CD4-positive, alpha-beta T cell treated with Interleukin-17A for 1 hour (primary cell): ENCODE measurements at places on chromosomes 1 and 21.

DNA sequence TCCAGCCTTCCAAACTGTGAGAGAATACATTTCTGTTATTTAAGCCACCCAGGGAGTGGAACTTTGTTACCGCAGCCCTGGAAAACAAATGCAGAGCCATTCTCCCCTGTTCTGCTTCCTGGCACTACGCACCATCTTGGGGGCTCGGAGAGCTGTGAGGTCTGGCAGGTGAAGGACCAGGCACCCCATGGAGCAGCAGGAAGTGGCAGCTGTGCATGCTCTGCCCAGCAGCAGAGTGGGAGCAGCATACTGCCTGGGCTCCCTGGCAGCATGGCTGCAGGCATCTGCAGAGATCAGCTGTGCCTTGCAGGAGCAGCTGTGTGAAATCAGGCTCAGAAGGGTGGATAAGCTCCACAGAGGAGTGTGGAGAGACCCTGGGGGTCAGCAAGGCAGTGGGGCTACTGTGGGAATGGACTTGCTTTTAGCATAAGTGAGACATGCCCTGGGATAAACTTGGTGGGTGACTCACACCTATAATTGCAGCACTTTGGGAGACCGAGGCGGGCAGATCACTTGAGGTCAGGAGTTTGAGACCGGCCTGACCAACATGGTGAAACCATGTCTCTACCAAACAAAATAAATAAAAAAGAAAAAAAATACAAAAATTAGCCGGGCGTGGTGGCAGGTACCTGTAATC is 17.7 kb upstream of the ZSCAN20 start:
- DNase-seq = no peak

DNA sequence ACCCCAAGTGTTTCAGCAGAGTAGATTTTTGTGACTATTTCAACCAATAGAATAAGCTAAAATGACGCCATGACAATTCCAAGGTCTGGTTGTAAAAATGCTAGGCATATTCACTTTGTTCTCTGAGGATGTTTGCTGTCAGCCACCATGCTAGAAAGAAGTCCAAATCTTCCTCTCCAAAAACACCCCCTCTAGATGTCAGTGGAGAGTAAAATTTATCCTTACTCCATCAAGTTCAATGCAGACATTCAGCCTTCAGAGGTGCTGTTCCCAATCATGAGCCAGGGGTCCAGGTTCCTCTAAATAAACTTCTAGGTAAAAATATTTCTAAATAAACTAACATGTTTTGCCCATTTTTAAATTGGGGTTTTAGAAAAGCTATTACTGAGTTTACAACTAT is 395.4 kb upstream of the ADAMTS5 start:
- no peak for DNase-seq

- DNase-seq = no peak
Observed at GRCh38 chr1:234488054-234489006, 9.4 kb upstream of the TARBP1 start.

DNA sequence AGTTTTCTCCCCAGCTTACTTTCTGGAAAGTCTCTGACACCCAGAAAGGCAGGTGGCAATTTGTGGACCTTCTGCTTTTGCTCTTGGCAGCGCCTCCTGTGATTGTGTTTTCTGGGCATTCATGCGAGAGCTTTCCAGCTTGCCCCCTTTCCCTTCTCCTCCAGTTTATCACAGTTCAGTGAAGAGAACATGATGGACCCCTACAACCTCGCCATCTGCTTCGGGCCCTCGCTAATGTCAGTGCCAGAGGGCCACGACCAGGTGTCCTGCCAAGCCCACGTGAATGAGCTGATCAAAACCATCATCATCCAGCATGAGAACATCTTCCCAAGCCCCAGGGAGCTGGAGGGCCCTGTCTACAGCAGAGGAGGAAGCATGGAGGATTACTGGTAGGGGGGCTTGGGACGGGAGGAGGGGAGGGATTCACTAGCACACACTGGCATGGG is 24.3 kb upstream of the IKBKE start:
- DNase-seq = no peak

- DNase-seq = no peak
Observed at GRCh38 chr1:42165511-42166210, 1.1 kb upstream of the GUCA2A start.

DNA sequence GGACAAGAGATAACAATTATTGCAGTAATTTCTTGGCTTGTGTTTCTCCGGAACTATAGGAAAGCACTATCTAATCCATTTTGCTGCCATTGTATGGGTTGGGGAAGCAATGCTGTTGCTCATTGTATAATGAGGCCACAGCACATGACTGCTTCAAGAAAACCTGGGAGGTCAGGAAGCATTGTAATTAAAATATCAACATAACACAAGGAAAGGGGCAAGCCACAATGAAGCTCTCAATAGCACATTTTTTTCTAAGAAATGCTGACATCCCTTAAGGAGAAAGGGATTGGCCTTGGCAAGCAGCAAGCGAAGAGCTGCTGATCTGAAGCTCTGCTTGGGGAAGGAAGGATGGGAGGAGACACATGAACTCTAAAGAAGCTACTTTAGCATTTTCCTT is 44.0 kb downstream of the PLPP3 start:
- no peak for DNase-seq
